ENCODE measurements at places on chromosomes 6 and 20.

- DNase-seq: no peak
Measured at GRCh38 chr6:158188591-158188990, 20.4 kb downstream of the GTF2H5 start.

DNA sequence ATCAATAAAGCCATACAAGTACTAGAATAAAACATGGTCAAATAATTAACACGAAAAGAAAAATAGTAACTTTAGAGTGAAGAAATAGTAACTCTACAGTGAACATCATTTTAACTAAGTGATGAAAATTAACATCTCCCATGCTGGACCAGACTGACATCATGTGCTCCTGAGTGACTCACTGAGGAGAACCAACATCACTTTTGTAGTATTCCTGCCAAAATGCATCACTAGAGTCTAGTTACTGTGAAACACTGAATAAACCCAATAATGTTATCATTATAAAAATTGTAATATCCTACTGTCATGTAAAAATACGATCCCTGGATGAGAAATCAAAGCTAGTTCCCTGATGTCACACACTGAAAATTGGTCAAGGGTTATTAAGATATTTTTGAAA is 361.3 kb downstream of the CD109 start:
- DNase-seq: no peak

DNA sequence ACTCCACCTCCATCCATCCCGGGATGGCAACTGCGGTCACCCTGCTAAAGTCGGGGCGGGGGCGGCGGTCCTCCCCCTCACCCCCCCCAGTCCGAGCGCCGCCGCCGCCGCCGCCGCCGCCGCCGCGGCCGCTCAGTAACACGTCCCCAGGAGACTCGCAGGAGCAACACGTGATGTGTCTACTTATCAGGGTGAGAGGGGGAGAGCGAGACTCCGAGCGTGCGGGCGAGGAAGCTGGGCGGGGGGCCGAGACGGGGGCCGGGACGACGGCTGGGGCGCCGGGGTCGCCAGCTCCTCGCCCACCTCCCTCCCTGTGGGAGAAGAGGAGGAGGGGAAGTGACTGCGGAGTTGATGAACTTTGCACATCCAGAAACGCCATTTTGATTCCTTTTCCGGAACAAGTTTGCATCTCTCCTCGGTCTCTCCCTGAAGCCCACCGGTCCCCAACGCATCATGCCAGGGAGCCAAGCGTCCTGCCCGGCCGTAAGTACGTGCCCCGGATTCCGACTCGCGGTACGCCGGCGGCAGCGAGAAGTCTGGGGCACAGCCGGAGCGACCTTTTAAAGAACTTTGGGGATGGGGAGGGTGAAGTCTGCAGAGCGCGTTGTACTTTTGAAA is at the start of gene RREB1:
RREB1 (plus strand) TSS at position 384 of the 618 bp plus-strand sequence. CDS start 73,951 bp downstream, outside the sequence.
- DNase-seq: peak; percentile 75

- no peak for DNase-seq
Measured at GRCh38 chr6:46376562-46377061, 114.6 kb downstream of the RCAN2 start.

DNA sequence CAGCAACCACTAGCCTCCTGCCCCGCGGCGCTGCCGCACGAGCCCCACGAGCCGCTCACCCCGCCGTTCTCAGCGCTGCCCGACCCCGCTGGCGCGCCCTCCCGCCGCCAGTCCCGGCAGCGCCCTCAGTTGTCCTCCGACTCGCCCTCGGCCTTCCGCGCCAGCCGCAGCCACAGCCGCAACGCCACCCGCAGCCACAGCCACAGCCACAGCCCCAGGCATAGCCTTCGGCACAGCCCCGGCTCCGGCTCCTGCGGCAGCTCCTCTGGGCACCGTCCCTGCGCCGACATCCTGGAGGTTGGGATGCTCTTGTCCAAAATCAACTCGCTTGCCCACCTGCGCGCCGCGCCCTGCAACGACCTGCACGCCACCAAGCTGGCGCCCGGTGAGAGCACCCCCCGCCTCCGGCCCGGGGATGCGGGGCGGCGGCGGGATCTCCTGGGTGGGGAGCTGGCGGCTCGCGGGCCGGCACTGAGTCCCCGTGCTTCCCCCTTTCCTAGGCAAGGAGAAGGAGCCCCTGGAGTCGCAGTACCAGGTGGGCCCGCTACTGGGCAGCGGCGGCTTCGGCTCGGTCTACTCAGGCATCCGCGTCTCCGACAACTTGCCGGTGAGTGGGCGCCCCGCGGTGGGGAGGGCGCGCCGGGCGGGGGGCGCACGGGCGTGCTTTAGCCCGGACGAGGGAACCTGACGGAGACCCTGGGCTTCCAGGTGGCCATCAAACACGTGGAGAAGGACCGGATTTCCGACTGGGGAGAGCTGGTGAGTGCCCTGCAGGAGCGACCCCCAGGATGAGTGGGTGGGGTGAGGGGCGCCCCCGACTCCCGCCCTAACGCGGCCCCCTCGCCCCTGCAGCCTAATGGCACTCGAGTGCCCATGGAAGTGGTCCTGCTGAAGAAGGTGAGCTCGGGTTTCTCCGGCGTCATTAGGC is 585 bp downstream of the PIM1 start:
- peak; percentile 72 for DNase-seq

DNA sequence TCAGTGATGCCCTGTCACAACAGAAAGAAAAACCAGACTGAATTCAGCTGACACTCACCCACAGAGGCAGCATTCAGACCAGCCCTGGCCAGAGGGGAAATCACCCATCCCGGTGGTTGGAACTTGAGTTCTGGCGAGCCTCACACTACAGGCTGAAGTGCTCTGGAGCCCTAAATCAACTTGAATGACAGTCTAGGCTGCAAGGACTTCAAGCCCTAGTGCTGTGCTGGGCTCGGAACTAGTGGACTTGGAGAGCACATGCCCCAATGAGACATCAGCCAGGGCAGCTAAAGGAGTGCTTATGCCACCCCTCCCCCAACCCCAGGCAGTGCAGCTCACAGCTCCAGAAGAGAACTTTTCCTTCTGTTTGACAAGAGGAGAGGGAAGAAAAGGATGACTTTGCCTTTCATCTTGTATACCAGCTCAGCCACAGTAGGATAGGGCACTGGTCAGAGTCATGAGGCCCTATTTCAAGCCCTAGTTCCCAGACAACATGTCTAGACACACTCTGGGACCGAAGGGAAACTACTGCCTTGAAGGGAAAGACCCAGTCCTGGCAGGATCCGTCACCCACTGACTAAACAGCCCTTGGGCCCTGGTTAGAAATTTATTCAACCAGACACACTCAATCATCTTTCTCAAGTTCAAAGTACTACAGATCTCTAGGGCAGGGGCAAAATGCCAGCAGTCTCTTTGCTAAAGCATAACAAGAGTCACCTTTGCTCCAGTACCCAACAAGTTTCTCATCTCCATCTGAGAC is 43.2 kb upstream of the PNRC1 start:
- no peak for DNase-seq

GRCh38 chr6:126608681-126609080 is 268.8 kb downstream of the CENPW start:
- DNase-seq: no peak

DNA sequence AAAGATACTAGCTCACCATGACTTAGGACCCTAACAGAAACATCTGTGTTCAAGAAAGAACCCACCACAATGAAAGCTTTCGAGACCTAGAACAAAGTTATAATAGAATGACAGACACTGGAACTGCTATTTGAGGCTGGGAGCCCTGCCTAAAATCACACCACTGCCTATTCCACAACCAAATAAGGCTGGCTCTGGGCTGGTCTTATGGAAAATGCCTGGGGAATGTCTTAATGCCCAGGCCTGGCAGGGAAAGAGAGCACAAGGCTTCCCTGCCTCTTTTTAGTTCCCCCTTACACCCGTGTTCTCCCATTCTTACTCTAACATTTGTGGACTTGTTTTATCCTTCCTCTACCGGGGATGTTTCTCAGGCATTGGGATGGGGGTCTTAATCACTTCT is 5.6 kb upstream of the METTL24 start:
- no peak for DNase-seq

DNA sequence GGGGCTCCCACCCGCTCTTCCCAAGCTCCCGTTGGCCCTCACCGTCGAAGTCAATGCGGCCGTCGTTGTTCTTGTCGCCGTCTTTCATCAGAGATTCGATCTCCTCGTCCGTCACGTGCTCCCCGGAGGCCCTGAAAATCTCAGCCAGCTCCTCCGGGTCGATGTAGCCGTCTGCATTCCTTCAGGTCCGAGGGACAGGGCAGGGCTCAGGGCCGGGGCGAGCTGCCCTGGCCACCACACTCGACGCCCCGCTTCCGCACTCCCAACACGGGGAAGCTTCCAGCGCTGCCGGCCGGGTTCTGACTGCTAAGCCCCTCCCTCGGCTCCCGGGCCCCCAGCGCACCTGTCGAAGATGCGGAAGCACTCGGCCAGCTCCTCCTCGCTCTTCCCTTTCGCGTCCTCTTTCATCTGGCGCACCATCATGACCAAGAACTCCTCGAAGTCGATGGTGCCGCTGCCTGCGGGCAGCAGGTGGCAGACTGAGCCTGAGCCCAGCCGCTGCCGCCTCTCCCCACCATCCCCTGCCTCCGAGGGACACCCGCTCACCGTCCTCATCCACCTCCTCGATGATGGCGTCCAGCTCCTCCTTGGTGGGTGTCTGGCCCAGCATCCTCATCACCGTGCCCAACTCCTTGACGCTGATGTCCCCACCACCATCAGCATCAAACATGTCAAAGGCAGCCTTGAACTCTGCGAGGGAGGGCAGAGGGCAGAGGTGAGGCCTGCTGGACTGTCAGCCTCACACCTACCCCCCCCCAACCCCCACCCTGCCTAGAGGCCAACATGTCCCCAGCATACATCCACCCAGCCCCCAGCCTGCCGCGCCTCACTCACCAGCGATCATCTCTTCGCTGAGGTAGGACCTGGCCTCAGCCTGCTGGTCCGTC is 2.9 kb downstream of the TNNC2 start:
- peak; percentile 60 for DNase-seq

DNA sequence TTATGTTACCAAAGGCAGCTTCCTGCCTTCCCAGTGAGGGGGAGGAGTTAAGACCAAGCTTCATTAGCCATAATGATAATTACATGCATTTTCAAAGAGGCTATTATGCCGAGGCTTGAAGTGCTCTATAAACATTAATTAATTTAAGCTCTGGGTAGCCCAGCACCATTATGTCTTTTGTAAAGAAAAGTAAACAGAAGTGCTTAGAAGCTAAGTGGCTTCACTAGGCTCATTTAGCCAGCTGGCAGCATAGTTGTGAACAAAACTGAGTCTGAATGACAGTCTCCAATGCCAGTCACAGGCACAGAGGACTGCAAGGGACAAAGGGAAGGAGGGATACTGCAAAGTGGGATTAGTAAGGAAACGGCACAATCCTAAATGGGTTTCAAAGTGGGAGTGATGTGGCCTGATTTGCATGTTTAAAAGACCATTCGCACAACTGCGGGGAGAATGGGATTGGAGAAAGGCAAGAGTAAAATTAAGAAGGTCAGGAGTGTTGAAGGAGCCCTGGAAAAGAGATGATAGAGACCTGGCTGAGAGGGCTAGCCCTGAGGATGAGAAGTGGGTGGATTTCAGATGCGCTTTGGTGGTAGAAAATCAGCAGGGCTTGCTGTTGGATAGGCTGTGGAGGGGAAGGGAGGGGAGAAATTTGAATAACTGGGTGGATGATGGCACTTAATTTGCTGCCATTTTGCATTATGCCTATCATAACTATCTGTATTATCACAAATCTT is 20.1 kb upstream of the ISM1 start:
- DNase-seq: no peak

DNA sequence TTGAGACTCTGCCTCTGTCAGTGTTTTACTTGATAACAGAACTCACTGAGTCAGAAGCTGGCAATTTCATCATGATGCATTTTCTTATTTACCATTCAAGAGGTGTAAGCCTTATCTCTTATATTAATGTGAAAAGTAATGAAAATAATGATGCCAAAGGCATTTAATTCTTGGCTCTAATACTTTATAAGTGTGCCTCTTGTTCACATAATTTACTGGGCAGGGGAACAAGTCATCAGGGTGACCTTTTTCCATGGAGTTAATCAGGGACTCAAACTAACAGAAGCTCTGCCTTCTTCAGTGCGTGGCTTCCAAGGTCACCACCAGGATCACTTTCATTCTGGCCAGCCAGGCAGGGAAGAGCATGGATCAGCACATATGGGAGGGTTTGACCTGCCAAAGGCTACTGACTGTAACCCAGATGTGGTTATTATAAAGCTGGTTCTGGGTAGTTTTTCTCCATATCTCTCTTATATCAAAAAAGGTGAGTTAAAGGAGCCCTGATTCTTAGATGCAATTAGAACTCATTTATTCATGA is 5.2 kb upstream of the PLCB1 start:
- no peak for DNase-seq

DNA sequence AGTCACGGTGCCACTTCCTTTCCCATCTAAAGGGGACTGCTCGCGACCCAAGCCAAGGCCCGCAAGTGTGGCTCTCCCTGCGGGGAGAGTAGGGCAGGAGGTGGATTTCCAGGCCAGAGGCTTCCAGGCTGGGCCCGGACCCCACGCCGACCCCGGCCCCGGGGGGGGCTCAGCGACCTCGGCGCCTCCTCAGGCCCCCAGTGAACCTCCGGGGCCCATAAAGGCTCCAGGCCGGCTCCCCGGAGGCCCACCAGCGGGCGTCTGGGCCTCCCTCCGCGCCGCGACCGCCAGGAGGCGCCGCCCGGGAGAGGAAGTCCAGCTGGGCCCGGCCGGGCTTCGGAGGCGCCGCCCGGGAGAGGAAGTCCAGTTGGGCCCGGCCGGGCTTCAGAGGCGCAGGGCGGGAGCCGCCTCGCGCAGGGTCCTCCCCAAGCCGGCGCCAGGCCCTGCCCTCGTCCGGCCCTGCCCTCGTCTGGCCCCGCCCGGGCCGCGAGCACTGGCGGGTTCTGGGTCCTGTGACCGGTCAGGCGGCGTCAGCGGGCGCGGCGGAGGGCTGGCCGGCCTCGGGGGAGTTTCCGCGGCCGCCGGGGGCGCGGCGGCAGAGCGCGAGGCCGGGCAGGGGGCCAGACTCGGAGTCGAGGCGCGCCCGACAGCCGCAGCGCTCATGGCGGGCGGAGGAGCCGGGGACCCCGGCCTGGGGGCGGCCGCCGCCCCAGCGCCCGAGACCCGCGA is at the start of gene RAB32:
RAB32 (plus strand) TSS at position 623 of the 729 bp plus-strand sequence; CDS start at position 662, 39 bp downstream.
- DNase-seq: peak; percentile 95

GRCh38 chr20:19673575-19673974 is 84.5 kb upstream of the RIN2 start:
- peak; percentile 32 for DNase-seq

Measured in ELR (cell line).